NT2/D1 (cell line): ENCODE measurements at places on chromosomes 13 and 19.

GRCh38 chr19:48203794-48204628, 33.5 kb downstream of the ZSWIM9 start:
- peak; percentile 96 for DNase-seq

DNA sequence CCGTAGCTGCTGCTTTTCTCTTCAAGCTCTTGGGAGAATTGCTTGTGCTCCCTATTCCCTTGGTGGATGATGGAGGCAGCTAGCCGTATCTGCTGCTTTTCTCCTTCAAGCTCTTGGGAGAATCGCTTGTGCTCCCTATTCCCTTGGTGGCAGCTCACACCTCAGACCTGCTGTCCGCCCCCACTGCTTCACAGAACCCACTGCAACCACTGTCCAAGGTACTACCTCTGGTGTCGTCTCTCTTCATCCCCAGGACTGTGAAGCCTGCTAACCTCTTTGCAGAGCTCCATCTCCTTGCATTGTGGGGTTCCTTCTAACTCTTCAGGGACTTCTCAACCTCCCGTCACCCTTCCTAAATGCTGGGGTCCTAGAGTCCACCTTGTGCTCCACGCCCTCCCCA, 4.6 kb upstream of the ERVK3-1 start:
- DNase-seq = no peak

DNA sequence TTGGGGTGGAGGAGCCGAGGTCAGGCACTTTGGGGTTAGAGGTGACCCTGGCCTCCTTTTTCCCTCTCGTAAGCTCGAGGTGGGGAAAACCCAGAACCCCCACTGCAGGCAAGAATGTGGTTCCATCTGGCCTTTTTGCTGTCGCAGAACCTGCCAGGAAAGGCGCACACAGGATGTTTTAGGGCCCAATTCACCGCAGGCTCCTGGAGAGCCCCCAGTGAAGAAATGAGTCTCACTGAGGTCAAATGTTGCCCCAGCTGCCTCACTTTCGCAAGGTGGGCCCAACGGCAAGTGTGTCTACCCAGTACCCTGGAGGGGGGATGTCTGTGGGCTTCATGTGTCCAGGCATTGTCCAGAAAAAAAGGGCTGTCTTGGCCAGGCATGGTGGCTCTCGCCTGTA, 61.8 kb downstream of the PEX11G start:
- DNase-seq = no peak

DNA sequence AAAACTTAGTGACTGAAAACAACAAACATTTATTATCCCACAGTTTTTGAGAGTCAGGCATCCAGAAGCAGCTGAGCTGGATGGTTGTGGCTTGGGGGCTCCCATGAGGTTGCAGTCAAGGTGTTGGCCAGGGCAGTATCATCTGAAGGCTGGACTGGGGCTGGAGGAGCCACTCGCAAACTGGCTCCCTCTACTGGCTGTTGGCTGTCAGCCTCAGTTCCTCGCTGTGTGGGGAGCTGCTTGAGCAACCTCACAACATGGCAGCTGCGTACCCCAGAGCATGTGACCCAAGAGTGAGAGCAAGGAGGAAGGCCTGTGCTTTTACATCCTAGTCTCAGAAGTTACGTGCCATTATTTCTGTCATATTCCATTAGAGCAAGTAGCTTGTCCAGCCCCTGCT, 9.7 kb downstream of the YJU2 start:
- no peak for DNase-seq

DNA sequence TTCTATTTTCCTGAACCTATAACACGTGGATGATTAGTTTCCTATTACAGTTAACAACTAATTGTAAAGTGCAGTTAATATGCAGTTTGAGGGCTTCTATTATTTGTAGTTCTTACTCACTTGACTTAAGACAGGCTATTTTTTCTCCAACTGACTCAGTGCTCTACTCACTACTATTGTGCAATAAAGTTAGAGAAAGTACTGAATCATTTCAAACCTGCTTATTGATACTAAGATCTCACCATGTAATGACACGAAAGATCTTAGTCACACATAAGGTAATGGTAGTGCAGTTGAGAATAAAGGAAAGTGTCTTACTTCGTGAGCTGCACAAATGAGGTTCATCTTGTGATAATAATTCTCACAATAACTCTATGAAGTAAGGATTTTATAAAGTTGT, 22.8 kb upstream of the ITM2B start:
- DNase-seq = no peak

GRCh38 chr13:46355088-46355468, 32.0 kb downstream of the RUBCNL start:
- DNase-seq = peak; percentile 2

DNA sequence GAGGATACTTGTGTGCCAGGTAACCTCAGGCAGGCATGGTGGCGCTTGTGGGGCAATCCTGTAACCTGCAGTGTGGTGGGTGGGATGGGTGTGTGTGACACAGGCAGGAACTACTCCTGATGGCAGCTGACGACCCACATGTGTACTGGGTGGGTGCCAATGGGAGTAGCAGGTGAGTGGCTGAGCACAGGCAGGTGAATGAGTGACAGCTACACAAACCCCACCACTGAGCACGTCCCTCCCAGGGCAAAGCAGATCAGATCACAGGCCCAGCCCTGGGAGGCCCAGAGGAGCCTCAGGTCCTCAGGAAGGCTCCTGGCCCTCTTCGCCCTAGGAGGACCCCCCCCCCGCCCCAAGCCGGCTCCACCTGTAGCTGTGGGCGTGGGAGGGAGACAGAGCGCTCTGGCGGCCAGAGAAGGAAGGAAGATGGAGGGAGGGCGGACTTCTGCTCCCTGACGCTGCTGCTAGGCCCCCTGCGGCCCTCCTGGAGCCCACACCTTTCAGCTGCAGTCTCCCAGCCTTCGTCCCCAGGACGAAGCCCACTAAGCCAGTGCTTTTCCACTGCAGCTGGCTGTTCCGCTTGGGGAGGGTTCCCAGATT, 1.3 kb upstream of the ZNF181 start:
- no peak for DNase-seq

GRCh38 chr19:34066007-34066643, 106.2 kb upstream of the LSM14A start:
- no peak for DNase-seq

DNA sequence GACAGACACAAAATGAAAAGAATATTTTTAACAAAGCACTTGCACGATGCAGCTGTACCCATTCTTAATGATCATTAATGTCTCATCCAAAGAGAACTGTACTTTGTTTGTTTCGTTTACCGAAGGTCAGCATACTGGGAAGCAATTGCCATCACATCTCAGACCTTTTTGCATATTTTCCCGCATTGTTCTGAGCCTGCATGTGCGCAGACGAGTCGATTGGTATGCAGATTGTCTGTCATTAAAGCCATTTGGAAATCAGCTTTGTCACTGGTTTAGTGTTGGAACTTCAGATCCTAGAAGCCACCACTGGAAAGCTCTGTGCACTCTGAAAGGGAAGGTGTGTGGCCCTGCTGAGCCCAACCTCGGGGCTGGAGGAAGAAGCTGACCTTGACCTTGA, 15.6 kb downstream of the SPACA7 start:
- peak; percentile 15 for DNase-seq

- DNase-seq = no peak
These were observed 185.7 kb downstream of the PTPRS start for GRCh38 chr19:5154799-5155426.
